Activated T-cell treated with anti-CD3 and anti-CD28 coated beads, Interleukin-2, amount 50 U/mL, for 72 hours (primary cell): ENCODE measurements at places on chromosomes 11 and 22. TPM values are rescaled to one million over a fixed set of nuclear protein-coding genes. Genes with fewer than 3 reads are reported as not detected.

GRCh38 chr22:37219533-37219932 is 7.3 kb upstream of the SSTR3 start:
- no peak for DNase-seq

DNA sequence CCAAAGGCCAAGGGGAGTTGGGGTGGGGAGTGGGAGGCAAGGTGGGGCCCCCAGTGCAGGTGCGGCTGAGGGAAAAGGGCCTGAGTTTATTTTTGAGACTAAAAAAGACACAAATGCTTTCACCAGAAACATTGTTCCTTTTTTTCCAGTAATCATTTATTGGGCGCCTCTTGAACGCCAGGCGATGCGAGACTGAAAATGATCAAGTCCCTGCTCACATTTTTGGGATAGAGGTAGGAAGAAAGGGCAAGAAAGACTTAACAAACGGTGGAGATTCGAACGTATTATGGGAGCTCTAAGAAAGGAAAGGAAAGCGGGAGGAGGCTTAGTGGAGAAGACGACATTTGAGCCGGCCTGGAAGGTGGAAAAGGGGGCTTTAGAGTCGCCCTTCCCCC is 796 bp upstream of the SF3B2 start:
- no peak for DNase-seq

GRCh38 chr11:84430661-84431060 is 1144.5 kb upstream of the CCDC90B start:
- DNase-seq = no peak

DNA sequence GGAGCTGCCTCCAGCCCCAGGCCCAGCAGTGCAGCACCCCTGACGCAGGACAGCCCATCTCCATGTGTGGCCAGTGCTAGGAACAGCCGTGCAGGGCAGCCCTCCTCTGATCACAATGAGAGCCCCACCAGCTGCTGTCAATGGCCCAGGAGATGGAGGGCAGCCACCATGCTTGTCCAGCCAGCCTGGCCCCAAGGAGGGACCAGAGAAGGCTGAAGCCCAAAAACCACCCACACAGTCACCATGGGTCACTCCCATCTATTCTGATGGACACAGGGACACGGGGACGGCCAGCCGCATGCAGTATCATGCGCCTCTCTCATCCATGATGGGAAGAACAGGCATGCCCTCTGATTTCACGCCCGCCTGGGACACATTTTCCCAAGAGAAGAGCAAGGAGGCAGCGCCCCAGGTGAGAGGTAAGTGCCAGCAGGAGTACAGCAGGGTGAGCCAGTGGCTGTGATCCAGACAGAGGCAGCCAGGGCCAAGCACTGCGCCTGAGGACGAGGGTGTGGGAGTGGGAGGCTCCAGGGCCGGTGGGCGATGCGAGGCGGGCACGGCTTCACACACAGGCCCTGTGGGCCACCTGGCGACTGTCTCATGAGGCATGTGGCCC is 33.6 kb upstream of the GNB1L start:
- no peak for DNase-seq

Gene NCR3LG1
- 1.3 TPM for total RNA-seq
